ENCODE measurements at places on chromosomes 3 and 15.

- no peak for DNase-seq
These were observed 31.6 kb upstream of the GABRG3 start for GRCh38 chr15:26939398-26939797.

DNA sequence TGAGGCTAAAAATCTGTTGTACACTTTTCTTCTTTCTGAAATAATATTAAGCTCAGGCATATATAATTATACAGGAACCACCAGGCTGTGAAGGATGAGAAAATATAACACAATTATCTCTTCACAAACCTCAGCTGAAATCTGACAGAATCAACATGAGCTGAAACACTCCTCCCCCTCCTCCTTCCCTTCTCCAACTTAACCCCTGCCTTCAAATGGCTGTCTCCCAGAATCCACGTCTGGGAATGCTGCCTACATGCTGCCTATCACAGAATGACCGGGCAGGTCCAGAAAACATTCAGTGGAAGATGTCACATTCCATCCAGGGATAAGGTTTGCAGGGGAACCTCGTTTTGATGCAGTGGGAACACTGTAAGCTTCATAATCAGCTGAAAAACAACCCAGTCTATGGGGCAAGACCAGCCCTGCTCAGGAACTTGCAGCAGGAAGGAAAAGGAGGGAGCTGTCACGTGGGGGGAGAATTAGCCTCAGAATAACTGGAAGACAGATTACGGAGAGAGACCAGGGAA, 44.0 kb upstream of the SEMA6D start:
- no peak for DNase-seq

- no peak for DNase-seq
These were observed 78.5 kb upstream of the SMAD3 start for GRCh38 chr15:66986951-66987350.

DNA sequence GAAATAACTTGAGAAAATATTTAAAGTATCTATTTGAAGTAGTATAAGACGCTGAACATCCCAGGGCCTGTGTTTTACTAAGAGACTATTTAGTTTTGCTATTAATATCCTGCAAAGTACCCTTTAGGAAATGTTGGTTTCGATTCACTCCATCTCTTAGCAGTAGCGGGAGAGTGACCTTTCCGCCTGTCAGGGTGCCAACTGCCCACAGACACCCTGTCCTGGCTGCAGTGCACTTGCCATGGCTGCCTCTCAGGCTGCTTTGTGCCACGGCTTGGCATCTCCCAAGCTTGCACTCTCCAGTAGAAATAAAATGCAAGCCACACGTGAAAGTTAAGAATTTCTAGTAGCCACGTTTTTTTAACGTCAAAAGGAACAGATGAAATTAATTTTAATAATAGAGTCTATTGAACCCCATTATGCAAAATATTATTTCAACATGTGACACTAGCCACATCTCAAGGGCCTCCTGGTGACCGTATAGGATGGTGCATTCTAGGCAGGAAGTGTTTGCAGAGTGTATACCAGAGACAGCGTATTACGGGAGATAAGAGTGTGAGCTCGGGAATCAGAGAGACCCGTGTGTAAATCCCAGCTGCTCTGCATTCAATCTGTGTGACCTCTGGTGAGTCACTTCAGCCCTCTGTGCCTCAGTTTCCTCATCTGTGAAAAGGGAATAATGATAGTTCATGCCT, 19.8 kb downstream of the ADAMTS9 start:
- DNase-seq: no peak

GRCh38 chr15:55742498-55742926, 440 bp downstream of the PRTG start:
- DNase-seq: no peak

- DNase-seq: no peak
These were observed 1.1 kb upstream of the PLSCR2 start for GRCh38 chr3:146470425-146470990.

DNA sequence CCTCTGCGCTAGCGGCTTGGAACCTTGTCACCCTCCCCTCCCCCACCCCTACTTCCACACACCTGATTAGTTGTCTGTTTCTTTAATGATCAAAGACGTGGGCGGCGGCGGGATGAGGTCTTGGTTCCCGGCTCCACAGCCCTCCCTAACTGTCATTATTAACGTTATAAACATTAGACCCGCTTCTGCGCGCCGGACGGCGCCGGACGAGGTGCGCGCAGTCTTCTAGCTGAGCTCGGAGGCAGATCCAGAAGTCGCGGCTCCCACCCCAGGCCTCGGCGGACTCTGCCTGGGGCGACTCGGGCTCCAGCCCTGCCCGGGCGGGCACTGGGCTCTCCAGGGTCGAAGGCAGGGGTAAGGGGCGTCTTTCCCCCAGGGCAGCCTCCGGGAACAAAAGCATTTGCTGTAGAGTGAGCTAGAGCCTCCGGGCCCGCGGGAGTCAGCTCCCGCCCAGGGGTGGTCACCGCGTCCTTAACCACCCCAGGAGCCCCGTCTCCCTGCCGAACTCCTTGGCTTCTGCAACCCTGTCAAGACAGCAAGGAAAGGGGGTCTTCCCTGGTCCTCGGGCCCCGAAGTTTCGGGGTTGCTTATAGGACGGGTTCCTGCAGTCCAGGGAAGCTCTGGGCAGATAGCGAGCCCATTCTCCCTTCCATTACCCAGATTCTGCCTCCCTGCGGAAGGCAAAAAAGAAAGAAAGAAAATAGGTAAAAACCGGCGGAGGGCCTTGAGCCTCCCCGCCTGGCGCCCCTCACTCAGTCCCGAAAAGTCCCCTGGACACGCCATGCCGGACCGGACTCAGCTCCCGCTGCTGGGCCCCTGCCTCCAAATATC, 2.2 kb upstream of the ISLR2 start:
- DNase-seq: no peak

- no peak for DNase-seq
These were observed 58.5 kb downstream of the MBNL1 start for GRCh38 chr3:152327203-152327602.

GRCh38 chr3:13655061-13655913, 106.4 kb downstream of the FBLN2 start:
- DNase-seq: no peak

All from foreskin melanocyte (primary cell).